AG10803 (cell line): ENCODE measurements at places on chromosomes 3 and 15.

DNA sequence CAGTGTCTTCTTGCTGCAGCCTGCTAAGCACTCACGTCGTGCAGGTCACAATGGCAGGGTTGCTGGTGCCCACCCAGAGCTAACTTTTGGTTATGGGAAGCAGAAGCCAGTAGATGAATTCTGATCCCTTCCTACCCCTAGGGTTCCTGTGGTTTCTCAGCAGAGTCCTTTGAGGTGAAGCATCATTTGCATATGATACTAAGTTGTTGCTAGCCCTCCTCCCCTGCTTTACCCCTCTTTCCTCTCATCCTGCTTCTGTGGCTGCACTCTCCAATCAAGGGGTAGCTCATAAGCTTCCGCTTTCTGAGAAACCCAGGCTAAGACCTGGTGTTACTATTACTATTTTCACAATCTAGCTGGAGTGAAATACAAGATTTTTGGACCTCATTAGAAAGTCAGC, 22.1 kb upstream of the HEG1 start:
- no peak for DNase-seq

GRCh38 chr15:90638201-90638691, 78.9 kb upstream of the BLM start:
- peak; percentile 7 for DNase-seq

DNA sequence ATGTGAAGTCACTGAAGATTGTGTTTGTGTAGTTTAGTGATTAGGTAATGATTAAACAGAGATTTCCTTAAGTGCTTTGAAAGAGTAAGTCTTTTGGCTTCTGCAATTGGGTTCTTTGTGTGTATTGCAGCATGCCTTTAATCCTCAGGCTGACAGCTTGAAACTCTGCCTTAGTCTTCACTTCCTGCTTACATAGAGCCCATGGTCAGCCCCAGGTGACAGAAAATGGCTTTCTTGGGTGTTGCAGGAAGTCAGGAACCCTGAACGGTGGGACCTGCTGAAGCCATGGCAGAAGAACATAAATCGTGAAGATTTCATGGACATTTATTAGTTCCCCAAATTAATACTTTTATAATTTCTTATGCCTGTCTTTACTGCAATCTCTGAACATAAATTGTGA, 61.3 kb downstream of the KBTBD8 start:
- DNase-seq = no peak

- peak; percentile 31 for DNase-seq
Observed at GRCh38 chr3:179149406-179149867, 1.3 kb downstream of the PIK3CA start.

DNA sequence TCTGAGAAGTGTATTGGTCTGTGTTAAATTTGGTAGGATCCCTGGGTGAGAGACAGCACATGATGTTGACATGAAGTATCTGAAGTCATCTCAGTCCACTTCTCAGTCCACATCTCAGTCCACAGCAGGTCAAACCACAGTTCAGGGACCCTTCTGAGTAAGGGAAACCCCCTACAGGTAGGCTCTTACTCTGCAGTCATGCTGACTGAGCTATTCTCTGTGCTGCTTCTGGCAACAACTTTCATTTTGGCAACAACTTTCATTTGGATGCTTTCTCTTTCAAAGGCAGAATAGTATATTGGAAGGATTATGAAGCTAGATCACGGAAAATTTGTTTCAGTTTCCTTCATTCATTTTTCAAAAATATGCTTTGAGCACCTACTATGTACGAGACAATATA, 178.2 kb upstream of the GOLIM4 start:
- no peak for DNase-seq

GRCh38 chr3:75272691-75273090, 391.4 kb upstream of the FRG2C start:
- peak; percentile 78 for DNase-seq

DNA sequence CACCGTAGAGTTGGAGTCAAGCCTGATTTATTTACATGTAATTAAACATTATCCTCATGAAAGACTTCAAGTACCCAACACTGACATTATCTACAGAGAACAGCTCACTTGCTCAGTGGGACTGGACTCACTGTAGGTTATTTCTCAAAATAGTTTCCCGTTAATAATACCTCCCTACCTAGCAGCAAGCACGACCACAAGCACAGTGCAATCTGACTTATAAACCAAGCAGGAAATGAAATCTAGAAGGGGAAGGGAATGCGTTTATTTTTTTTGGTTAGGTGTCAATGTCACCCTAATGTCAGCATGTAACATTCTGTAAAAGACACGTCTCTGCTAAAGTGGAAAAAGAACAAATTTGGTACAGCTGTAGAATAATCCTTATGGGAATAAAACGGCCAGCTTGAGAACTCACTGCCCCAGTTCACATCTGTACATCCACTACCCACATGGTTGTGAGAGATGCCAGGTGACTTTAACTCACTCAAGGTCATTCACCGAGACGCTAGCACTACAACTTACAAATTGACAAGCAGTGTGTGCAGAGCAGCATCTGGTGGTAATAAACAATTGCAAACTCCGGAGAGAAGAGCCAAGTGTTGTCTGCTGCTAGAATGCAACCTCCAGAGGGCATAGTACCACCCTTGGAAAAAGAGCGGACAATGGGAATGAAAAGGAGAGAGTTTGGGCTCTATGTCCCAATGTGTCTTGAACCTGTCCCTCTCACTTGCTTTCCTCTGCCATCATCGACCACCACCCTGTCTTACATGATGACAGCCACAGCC, 242.5 kb downstream of the CADPS start:
- DNase-seq = peak; percentile 14

- peak; percentile 72 for DNase-seq
Observed at GRCh38 chr15:52076889-52077781, 35.4 kb downstream of the BCL2L10 start.

GRCh38 chr3:72154391-72155335, 369.7 kb upstream of the PROK2 start:
- peak; percentile 89 for DNase-seq

GRCh38 chr3:177065285-177066033, 131.8 kb downstream of the TBL1XR1 start:
- no peak for DNase-seq

DNA sequence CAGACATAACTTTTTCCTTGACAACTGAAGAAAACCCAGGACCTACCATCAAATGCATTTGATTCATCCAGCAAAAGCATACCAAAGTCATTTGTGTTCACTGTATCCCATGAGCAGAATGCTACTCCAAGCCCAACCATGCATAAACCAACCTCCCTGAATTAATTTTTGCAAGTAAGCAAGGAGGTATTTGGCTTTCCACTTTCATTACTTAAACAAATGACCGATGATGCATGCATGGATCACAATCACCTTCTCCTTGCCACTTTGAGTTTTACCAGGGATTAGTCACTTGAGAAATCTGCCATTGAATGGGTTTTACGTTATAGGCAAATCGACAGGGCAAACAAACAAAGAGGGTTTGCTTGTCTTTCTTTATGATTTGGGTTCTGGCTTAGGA, 214.8 kb downstream of the FMN1 start:
- peak; percentile 95 for DNase-seq

DNA sequence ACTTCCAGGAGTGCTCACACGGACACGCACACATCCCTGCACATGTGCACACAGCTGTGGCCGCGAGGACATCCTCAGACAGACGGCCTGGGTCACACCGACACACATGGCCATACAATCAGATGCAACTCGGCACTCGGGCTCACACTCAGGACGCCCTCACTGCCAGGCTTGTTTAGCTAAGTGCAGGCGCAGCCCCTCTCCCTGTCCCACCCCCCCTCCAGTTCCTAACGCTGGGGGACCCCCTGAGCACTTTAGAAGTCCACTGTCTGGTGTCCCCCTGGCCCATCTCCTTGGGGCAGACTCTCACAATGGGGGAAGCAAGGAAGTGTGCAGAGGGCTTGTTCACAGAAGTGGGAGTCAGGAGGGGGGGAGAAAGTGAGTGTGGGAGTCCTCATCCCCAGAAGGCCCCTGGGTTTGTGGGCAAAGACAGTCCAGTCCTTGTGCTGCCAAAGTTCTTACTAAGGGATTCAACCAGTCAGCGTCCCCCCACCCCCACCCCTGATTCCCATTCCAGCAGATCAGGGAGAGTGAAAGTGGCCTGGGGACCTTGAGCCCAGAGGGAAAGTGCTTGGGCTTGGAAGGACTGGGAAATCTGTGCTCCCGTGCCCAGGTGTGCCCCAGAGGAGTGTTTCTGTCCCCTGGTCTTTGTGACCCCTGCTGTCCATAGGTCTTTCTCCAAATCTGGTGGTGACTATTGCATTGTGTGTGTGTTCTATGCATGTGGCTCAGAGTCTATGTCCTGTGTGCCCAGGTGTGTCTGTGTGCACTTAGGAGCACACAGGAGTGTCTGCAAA, 767 bp upstream of the GATA2 start:
- no peak for DNase-seq

GRCh38 chr3:42486814-42487565, 15.5 kb upstream of the VIPR1 start:
- no peak for DNase-seq

DNA sequence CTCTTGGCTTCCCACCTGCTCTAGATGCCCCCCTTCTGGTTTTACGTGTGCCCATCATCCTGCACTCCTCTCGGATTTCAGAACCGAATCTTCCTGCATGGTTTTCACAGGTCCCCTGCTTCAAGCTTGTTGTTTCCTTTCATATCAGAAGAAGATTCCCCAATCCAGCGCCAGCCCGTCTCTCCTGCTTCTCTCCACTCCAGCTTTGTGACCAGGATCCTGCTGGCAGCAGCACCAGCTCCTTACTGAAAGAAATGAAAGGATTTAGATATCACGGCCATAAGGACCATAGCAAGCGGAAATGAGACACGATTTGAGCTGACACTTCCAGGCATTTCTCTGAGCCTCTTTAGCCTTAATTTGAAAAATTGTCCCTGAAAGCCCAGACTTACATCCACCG, 180.3 kb upstream of the UBE3A start:
- DNase-seq = no peak

DNA sequence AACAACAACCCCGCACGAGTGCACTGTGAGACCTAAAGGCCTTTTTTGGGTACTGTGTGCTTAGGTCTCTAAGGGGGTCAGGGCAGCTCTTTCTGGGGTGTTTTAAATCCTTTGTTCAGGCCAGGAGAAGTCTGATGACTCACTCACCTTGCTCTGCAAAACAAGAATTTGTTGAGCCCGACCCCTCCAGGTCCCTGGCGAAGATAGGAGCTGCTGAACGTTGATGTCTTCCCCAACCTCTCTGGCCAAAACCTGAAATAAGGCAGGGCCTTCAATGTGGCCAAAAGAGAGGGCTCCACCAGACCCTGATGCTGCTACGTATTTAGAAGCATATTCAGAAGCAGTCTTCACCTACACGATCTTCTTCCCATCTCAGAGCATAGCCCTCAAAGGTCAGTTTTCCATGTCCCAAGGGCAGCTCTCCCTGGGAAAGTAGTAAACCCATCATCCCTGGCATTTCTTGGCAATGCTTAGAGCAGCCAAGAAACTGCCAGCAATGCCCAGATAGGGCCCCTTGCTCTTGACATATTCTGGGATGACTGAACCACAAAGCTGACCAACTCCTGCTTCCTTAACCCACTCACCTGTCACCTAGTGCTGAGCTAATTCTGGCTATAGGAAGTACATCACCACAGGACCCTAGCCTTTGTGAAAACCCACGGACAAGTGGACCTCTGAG, 27.1 kb downstream of the CCDC13 start:
- DNase-seq = no peak

DNA sequence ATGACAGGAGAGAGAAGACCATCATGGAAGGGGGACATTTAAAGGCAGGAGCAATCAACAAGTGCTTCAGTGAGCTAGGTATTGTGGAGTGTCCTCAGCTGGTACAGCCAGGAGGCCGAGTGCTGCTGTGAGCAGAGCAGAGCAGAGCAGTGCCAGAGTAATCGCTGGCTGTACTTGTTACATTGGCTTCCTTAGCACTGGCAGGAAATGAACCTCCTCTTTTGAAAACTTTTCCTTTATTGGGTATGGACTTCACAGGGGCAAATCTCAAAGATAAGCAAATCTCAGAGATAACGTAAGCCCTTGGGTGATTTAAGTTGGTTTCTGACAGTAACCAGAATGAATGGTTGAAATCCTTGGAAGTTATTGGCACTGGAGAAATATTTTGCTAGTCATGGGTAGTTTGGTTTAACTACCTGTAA, 2.1 kb downstream of the SH3GL3 start:
- no peak for DNase-seq

DNA sequence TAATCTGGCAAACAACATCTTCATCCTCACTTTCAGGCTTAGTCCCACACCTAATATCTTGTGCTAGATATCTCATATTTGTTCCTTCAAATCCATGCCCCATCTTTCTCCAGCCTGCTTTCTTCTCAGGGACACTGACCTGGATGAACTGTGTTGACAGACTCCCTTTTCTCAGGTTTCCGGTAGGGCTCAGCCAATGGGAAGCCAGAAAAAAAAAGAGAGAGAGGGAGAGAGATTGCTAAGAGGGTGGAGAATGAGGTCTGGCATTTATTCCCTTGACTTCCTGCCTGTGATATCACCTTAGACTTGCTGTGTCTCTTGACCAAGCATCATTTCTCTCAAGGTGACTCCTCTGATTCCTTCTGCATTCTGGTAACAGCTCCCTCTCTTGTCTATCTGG, 145.6 kb upstream of the ABI3BP start:
- DNase-seq = no peak

DNA sequence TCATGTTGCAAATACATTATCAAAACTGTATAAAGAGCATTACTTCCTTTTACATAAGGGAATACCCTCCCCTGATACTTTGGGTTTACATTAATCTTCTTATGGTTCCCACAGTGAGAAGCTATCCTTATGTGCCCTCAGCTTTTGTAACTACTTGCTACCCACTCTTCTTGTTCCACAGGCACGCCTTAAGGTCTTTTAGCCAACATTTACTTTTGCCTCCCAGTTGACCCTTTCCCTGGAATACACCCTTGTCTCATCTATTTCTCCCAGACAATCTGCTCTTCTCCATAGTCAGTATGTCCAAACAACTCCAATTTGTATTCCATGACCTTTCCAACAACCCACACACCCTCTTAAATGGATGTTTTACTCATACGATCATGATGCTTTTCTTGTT, 116.8 kb upstream of the COL8A1 start:
- DNase-seq = no peak
